ENCODE measurements at places on chromosomes 6 and 20. TPM values are rescaled to one million over a fixed set of nuclear protein-coding genes. Genes with fewer than 3 reads are reported as not detected.

ADGRF1 gene
- 1.2 TPM for total RNA-seq

- DNase-seq = no peak
Observed at GRCh38 chr6:152401978-152402377, 235.2 kb downstream of the SYNE1 start.

DNA sequence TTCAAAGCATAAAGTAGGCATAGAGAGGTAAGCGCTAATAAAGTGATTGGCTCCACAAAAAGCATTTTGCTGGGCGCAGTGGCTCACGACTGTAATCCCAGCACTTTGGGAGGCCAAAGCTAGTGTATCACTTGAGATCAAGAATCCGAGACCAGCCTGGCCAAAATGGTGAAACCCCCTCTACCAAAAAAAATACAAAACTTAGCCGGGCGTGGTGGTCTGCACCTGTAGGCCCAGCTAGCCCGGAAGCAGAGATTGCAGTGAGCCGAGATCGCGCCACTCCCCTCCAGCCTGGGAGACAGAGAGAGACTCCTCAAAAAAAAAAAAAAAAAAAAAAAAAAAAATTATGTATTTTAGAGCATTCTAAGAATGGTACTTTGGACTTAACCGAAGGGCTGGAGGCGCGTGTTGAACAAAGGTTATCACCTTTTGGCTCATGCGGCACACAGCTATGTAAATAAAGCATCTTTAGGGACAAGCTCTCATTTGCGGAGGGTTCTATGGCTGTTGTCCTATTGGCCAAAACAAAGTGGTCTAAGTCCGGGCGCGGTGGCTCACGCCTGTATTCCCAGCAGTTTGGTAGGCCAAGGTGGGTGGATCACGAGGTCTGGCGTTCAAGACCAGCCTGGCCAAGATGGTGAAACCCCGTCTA, 17.4 kb downstream of the HFE start:
- peak; percentile 47 for DNase-seq

GRCh38 chr6:10598084-10598960, 77.2 kb downstream of the GCNT2 start:
- DNase-seq = no peak

DNA sequence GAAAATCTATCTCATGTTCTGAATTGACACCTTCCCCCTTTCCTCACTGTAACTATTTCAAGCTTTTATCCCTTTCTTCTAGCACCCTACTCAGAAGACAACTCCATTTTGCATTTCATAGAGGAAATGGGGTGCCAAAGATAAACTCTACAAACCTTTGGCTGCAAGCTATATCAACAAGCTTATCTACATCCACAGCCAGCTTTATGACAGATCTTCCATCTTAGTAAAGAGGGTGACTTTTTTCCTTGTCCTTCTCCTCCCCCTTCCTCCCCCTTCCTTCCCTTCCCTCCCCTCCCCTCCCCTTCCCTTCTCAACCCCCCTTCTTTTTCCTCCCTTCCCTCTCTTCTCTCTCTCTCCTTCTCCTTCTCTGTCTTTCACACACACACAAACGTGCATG, 58.0 kb upstream of the OLIG3 start:
- no peak for DNase-seq
